ENCODE measurements at places on chromosomes 13 and 19. TPM values are rescaled to one million over a fixed set of nuclear protein-coding genes. Genes with fewer than 3 reads are reported as not detected.

GRCh38 chr19:30557927-30558557, 185.9 kb downstream of the ZNF536 start:
- DNase-seq, result no peak

- DNase-seq, result no peak
Observed at GRCh38 chr13:40149611-40150274, 494.3 kb downstream of the COG6 start.

DNA sequence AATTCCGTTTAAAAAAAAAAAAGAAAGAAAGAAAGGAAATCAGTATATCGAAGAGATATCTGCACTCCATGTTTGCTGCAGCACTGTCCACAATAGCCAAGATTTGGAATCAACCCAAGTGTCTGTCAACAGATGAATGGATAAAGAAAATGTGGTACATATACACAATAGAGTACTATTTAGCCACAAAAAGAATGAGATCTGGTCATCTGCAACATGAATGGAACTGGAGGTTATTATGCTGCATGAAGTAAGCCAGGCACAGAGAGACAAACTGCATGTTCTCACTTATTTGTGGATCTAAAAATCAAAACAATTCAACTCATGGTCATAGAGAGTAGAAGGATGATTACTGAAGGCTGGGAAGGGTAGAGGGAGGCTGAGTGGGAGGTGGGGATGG, 16.3 kb downstream of the ZNF565 start:
- DNase-seq, result no peak

DNA sequence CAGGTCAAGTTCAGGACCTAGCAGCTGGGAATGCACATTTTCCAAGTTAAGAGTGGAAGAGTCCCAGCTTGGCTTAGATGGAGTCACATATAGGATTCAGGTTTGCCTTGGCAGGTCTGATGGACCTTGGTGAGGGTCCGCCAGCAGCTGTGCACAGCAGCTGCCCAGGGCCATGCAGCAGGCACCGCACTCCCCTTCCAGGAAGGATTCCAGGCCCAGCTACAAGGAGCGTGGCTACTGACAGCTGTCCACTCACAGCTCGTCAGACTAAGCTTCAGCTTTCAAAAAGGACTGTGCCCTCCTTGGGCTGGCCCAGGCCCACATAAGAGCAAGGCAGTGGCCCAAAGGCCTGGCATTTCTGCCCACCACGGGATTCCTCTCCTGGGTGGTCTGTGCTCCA, 68.4 kb downstream of the ALOX5AP start:
- DNase-seq, result no peak

DNA sequence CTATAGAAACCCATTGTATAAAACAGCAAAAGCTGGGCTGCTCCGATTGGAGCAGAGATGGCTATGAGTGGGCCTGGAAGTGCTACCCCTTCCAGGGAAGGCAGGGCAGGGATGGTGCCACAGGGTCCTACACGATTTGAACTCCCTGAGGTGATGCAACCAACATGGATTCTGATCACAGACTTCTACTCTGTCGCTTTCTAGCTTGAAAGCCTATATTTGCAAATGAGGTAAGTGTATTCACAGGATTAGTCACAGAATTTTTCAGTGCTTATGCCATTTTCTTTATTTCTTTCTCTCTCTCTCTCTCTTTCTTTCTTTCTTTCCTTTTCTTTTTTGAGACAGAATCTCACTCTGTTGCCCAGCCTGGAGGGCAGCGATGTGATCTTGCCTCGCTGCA, 179.0 kb downstream of the SPRY2 start:
- no peak for DNase-seq

GRCh38 chr19:33459222-33460090, 62.1 kb downstream of the PEPD start:
- DNase-seq, result no peak

- DNase-seq, result no peak
Observed at GRCh38 chr19:14649020-14649419, 25.6 kb downstream of the ADGRE3 start.

DNA sequence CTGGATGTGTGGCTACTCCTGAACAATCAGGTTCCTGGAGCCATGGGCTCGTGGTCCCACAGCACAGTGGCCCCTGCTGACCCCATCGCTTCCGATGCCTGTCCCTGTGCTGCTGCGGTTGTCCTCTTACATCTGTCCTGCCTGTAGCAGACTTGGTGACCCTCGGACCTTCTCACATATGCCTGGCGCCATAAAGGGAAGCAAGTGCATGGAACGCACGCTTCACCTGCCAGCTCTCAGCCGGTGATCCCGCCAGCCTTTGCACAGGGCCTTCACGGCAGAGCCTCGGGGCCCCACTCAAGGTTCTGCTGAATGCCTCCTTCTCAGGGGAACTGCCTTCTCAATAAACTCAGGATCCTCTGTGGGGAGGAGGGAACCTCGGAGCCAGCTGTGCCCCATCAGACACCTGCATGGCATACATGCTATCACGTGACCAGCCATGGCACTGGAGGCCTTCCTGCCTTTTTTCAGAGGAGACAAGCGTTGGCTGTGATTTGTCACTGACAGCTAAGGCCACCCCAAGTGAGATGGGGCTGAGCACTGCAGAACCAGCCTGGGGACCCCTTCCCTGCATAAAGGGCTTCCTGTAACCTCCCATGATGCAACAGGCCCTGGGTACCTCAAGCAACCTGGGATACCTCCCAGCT, 24.3 kb downstream of the PEPD start:
- DNase-seq, result no peak

Gene ZNF497
- total RNA-seq, result 7.0 TPM

Gene CEACAM3
- total RNA-seq, result not detected

Gene CAPS
- 4.4 TPM for total RNA-seq

Gene ZNF575
- 0.27 TPM for total RNA-seq

Gene PGLYRP1
- not detected for total RNA-seq

Gene SIGLEC5
- 0.27 TPM for total RNA-seq

Gene ASPDH
- 2.1 TPM for total RNA-seq

Gene ATP8B3
- total RNA-seq, result 0.27 TPM

Gene C5AR1
- total RNA-seq, result 0.54 TPM
